Stimulated activated CD4-positive, alpha-beta T cell treated with anti-CD3 and anti-CD28 coated beads, Interleukin-1b, Interleukin-23, amount 100 ng/mL, for 48 hours (primary cell): ENCODE measurements at places on chromosomes 5 and 9.

GRCh38 chr9:134066526-134066912 is 1.3 kb downstream of the BRD3 start:
- DNase-seq: no peak

DNA sequence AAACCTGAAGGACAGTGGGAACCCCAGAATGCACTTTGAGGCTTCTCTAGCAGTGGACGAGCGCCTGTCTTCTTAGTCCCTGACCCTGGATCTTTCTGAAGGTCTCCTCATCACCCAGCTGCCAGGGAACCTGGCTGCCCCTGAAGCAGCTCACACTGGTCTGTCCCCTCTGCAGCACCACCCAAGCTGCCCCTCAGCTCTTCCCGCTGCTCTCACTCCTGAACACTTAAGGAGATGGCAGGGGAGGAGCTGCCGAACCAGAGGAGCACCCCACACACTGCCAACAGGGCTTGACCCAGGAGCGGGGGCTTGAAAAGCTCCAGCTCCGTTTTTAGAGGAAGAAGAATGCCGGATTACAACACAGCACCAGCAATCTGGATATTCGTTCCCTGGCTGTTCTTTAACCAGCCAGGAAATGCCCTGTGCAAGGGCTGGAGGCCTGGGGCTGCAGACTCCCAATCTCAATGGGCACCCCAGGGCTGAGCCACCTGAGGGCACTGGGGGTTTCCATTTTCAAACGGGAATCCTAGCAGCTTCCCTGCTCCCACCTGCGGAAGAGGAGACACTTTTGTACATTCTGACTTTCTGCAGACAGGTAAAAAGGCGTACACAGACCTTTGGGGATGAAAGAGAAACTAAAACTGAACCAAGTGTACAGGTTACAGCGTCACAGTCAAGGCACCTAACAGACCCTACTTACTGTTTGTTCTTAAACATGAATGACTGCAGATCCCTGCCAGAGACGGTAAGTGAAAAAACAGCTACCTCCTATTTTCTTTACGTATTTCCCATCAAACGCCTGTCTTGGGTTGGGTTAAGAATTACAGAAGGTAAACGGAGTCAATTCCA is 36.3 kb downstream of the GOLM1 start:
- no peak for DNase-seq

DNA sequence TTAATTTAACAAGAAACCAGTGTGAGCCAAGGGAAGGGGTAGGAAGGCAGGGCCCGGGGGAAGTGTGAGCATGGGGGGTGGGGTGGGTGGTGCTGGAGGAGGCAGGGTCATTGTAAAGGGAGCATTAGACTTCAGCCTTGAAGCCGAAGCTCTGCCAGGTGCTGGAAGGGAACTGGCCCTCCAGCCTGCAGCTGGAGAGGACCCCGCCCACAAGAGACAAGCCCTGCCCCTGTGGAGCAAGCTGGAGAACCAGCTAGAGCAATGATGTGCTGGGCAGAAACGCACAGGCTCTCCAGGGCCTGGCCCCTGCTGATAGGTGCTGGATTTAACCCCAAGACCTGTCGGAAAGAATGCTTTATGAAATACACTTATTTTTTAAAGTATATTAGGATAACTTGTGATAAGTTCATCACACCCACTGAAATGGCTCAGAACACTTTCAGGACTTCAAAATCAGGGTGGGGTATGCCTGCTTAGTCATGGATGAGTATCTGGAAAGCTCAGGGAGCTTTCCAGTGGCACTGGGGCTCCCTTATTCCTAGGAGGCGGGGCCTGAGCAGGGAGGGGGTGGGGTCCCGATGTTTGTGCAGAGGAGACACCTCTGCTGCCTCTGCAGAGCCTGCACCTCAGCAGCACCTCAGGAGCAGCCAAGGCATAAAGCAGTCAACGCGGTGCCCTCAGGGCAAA is 27.1 kb downstream of the UBE2QL1 start:
- DNase-seq: no peak

GRCh38 chr9:17742067-17742466 is 163.2 kb downstream of the SH3GL2 start:
- DNase-seq: no peak

GRCh38 chr9:38682713-38683112 is 37.2 kb downstream of the FAM240B start:
- no peak for DNase-seq

DNA sequence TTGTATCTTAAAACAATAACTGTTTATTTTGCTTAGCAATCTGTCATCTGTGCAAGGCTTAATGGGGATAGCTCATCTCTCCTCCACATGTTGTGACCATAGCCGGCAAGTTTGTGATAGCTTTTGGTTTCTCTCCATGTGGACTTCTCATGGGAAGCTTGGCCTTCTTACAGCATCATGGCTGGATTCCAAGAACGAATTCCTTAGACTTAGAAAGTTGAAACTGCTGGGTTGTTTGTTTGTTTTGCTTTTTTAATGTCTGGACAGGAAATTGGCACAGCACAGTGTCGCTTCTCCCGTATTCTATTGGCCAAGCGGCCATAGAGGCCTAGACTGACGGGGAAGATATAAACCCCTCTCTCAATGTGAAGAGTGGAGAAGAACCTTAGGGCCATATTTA is 61.0 kb upstream of the PRDM9 start:
- no peak for DNase-seq

GRCh38 chr5:176361437-176362232 is at the start of gene KIAA1191:
TSS of gene KIAA1191 (minus strand) at chr5:176361764. CDS start at chr5:176359508, 2,256 bp downstream.
- peak; percentile 93 for DNase-seq

GRCh38 chr5:138305797-138306196 is 25.8 kb downstream of the CDC25C start:
- DNase-seq: no peak

DNA sequence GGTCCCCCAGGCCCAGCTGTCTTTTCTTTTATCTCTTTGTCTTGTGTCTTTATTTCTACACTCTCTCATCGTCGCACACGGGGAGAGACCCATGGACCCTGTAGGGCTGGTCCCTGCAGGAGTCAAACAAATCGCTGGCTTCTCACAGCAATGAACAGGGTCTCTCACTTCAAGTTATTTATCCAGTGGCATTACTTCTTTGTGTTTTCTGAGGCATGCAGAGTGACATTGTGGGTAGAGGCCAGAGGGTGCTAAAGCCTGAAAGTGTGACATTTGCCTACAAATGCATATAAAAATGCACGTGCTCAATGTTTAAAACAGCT is 127.6 kb downstream of the ST8SIA4 start:
- no peak for DNase-seq

- DNase-seq: no peak
These were observed 1.3 kb downstream of the SMAD5 start for GRCh38 chr5:136133922-136134379.

GRCh38 chr9:19935422-19935821 is 146.6 kb upstream of the SLC24A2 start:
- DNase-seq: no peak

DNA sequence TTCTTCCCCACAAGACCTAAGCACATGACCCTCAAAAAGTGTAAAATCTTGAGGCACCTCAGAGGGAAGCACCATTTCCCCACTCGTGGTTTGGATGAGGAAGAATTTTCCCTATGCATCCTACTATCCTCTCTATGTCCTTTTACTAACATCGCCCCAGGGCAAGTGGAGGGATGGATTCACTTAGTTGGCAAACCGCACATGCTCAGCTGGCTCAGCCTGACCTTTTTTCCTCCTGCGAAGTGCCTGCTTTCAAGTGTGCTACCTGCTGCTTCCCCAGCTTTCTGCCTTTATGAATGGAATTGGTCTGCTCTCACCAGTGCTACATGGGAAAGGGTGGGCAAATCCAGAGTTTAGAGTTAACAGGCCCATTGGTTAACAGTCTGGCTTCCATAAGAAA is 56.6 kb upstream of the IFNK start:
- no peak for DNase-seq

- no peak for DNase-seq
These were observed 47.5 kb downstream of the NLN start for GRCh38 chr5:65769539-65769938.

- no peak for DNase-seq
These were observed 39.2 kb downstream of the NADK2 start for GRCh38 chr5:36202521-36202961.

DNA sequence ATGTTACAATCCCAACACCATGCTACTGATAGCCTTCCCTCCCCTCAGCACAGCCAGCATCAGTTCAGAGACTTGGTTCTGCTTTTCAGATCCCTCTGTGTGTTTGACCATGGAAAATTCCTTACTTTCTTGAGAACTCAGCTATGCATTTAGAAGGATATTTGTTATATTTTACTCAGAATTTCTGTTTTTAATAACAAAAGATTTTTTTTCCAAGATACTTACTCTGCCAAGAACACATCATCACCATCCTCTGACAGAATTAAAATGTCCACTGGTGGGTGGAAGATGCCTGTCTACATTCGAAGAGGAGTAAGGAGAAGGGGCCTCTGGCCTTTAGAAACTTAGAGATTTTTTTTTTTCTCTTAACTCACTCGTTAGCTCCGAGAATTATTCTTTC is 56.1 kb upstream of the CKMT2 start:
- no peak for DNase-seq

DNA sequence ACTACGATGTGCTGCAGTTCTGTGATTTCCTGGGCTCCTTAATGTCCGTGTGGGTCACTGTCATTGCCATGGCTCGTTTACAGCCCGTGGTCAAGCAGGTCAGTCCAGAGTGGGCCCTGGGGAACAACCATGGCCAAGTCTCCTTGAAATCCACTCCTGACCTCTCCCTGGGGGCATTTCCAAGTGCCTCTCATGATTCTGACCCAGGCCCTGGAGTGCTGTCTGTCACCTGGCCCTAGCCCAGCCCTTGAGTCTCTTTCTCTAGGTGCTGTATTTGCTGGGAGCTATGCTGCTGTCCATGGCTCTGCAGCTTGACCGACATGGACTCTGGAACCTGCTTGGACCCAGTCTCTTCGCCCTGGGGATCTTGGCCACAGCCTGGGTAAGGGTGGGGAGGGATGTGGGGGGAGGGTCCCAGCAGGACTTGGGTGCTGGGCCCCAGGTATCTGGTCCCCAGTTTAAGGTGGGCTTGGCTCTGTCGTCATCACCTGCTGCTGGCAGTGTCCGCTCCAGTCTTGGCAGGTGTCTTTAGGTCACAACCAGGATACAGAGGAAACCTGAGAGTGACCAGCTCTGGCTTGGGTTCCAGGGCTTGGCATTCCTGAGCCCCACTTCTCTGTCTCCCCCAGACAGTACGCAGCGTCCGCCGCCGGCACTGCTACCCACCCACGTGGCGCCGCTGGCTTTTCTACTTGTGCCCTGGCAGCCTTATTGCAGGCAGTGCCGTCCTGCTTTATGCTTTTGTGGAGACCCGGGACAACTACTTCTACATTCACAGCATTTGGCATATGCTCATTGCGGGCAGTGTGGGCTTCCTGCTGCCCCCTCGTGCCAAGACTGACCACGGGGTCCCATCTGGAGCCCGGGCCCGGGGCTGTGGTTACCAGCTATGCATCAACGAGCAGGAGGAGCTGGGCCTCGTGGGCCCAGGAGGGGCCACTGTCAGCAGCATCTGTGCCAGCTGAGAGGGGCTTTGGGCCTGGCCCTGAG is 17.0 kb downstream of the OR13J1 start:
- no peak for DNase-seq

GRCh38 chr5:86709157-86709881 is 91.6 kb downstream of the COX7C start:
- DNase-seq: no peak

GRCh38 chr5:76099756-76100155 is 16.6 kb downstream of the SV2C start:
- no peak for DNase-seq

GRCh38 chr5:160357394-160357793 is 13.0 kb downstream of the C1QTNF2 start:
- DNase-seq: no peak

GRCh38 chr9:91197232-91198181 is 164.2 kb downstream of the AUH start:
- no peak for DNase-seq

GRCh38 chr9:8351436-8351835 is 551.9 kb upstream of the DMAC1 start:
- DNase-seq: no peak

DNA sequence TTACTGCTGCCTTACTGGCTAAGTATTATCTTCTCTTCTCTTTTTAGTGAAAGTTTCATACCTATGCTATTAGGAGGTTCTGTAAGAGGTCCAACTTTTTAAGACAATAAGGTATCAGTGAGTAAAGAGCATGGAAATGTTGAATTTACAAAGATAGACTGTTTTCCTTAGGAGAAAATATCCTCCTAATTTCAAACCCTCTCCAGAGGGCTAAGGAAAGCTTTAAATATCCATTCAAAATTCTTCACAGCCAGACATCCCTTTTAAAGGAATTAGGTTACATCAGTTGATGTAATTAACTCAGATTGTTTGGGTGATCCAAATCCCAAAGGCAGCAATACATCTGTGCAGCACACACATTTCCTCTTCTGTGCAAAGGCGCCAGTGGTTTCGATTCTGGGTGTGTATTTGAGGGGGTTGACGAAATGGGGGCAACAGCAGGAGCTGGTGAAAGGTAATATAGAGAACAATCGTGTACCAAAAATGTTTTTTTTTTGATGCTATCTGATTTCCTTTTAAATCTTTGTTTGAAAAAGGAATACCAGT is 273.8 kb upstream of the RPS23 start:
- no peak for DNase-seq

- DNase-seq: no peak
These were observed 318.4 kb downstream of the MAN2A1 start for GRCh38 chr5:110008131-110008530.

DNA sequence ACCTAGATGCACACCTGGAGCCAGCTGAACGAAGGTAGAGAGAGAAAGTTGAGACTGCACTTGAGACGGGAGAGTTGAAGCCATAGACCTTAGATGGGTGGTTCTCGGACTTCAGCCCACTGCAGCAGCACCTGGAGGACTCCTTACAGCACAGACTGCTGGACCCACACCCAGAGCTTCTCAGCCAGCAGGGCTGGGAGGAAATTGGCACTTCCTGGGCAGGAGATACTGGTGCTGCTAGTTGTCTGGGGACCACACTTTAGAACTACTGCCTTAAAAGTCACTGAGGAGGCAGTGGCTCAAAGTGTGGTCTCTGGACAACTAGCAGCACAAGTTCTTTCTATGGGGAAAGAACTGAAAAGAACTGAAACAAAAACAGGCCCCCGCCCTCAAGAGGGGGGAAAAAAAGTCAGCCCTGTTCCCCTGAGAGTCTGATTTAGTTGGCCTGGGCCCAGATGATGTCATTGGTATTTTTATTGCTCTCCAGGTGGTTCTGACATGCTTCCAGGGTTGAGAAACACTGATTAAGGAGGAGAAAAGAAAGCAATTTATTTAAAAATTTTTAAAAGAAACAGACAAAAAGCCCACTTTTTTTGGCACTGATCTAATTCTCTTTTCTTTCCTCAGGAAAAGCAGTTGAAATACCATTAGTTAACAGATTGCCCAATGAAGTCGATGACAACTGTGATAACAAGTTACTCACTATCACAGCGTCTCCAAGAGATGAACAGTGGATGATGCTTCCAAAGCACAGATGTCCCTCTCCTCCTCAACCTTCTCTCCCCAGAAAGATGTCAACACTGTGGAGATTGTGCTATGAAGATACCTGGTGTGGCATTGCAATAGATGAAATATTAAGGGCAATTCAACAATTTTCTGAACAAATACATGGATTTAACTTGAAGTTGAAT is 73.6 kb upstream of the ADAMTS16 start:
- no peak for DNase-seq

GRCh38 chr9:86340356-86341006 is 13.7 kb downstream of the TUT7 start:
- DNase-seq: no peak

GRCh38 chr5:42767491-42768105 is 11.0 kb downstream of the CCDC152 start:
- no peak for DNase-seq

GRCh38 chr5:126415789-126416188 is 7.4 kb upstream of the GRAMD2B start:
- no peak for DNase-seq
